Right renal pelvis (tissue), 4 donors: ENCODE measurements at places on chromosomes 11 and 22. TPM values are rescaled to one million over a fixed set of nuclear protein-coding genes. Genes with fewer than 3 reads are reported as not detected.

- DNase-seq, result no peak
Measured at GRCh38 chr11:69718147-69718546, 14.3 kb upstream of the FGF19 start.

The ALX4 gene
- 0.25 TPM for polyA plus RNA-seq

GRCh38 chr11:35825386-35825785 is 118.5 kb upstream of the LDLRAD3 start:
- DNase-seq, result no peak

DNA sequence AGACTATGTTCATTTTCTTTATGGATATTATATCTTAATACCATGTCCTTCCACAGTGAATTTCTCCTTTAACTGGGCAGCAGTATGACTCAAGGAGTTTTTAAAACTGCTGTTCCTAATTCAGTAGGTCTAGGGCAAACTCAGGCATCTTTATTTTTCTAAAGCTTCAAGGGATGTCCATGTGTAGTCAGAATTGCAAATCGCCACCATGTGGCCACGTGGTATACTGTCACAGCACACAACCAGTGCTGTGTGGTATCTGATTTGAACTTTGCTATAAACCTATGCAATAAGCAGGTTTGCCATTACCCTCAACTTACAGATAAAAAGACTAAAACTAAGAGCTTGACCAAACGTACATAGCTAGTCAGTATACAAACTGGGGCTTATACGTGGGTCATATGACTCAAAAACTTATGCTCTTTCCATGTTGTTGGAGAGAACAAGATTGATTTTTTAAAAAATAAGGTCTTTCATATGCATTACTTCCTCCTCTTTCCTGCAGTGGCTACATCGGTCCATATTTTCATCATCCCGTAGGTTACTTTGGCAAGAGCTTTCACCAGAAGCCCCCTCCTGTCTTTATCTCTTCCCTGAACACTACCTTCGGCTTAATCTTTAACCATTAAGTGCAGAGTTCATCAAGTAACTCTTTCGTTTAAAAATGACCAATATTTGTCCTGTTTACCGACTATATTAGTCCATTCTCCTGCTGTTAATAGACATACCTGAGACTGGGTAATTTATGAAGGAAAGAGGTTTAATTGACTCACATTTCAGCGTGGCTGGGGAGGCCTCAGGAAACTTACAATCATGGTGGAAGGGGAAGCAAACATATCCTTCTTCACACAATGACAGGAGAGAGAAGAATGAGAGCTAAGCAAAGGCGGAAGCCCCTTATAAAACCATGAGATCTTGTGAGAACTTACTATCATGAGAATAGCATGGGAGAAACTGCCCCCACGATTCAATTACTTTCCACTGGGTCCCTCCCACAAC is 8.0 kb upstream of the HTATIP2 start:
- no peak for DNase-seq

DNA sequence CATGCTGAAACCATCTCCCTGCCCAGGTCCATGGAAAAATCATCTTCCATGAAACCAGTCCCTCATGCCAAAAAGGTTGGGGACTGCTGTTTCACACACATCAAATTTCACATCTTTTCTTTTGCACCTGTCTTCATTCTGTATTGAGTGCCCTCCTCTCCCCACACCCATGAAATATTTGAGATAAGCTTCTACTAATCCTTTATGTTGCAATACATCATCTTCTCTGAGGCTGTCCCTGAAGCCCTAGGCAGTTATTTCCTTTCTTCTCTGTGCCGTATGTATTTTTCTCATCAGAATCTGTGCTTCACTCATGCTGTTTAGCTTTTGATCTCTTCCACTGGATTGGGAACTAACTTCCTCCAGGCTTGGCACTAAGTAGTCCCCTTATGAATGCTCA is 40.0 kb upstream of the RRM1 start:
- no peak for DNase-seq
